ENCODE measurements at places on chromosomes 1 and 21. TPM values are rescaled to one million over a fixed set of nuclear protein-coding genes. Genes with fewer than 3 reads are reported as not detected.

The HSD3B1 gene
- not detected for total RNA-seq

The COL6A1 gene
- 50.5 TPM for total RNA-seq

GRCh38 chr1:42290130-42290529 lies 44.9 kb downstream of the FOXJ3 start:
- no peak for DNase-seq

DNA sequence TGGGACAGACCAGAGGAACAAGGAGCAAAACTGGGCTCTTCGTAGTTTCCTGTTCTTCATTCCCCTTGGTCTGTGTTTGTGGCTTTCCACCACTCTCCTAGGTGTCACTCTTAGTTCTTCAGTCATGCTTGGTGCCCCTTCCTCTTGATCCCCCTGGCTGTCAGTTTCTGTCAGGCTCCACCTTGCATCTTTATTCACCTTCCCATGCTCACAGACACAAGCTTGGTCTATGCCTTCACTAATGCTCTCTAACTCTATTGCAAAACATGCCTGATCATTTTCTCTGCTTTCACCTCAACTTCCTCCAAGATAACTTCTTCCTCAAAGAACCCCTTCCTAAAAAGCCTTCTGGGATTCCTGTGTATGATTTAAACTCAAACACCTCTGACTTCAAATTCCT lies 122.9 kb downstream of the GLUL start:
- no peak for DNase-seq

DNA sequence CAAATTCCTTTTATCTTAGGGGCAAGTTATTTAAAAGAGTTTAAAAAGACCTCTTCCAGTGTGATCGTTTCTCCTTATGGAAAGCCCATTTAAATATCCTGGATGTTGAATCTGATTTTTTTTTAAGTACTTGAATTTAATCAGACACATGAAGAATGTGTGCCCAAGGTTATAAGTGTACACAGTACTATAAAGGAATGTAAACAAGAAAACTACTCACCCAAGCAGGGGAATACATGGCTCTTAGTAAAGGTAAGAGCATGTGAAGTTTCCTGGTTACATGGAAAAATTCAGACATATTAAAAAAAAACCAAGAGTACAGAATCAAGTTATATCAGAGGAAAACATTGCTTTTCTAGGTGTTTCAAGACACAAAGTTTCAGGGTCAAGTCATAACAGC lies 546.9 kb downstream of the MATN1 start:
- DNase-seq, result no peak
